Thymus (tissue), 14 donors: ENCODE measurements at places on chromosomes 3 and 15. TPM values are rescaled to one million over a fixed set of nuclear protein-coding genes. Genes with fewer than 3 reads are reported as not detected.

CYP8B1 gene
- total RNA-seq: not detected

GNAT1 gene
- total RNA-seq: 0.05 TPM

RTP3 gene
- total RNA-seq: not detected

- no peak overlapping the region for H3K4me3 ChIP-seq
- no peak overlapping the region for H3K27ac ChIP-seq
- H3K36me3 ChIP-seq: no peaks in the 10 kb centered on the region
- DNase-seq: no peak
- H3K27me3 ChIP-seq: no peaks in the 10 kb centered on the region
Observed at GRCh38 chr3:42735615-42736014, 33.0 kb upstream of the HHATL start.

- no peaks in the 10 kb centered on the region for H3K36me3 ChIP-seq
- no peak overlapping the region for H3K4me3 ChIP-seq
- H3K27ac ChIP-seq: no peak overlapping the region
- no peak for DNase-seq
- H3K4me1 ChIP-seq: no peaks in the 10 kb centered on the region
Observed at GRCh38 chr3:133563186-133563591, 10.3 kb upstream of the CDV3 start.

DNA sequence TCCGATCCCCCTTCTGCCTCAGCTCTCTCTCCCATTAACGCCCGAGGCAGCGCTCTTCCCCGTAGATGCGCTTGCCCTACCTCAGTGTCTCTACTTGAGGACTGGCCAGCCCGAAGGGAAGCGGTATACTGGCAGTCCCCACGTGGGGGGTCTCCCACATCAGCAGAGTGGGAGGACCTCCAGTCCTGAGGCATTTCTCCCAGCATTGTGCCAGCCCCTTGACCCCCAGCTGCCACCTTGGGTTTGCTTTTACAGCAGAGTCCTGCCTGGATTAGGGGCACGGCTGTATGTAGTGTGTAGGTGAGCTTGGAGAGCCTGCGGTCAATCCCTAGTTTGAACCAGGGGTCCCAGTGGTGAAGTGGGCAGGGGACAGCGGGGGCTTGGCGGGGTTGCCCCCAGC, 767 bp downstream of the SEMA3F start:
- H3K27me3 ChIP-seq: peaks cover 25% of the 10 kb centered on the region
- peak overlapping the region; percentile 64 for H3K4me3 ChIP-seq
- peaks cover 57% of the 10 kb centered on the region for H3K4me1 ChIP-seq
- H3K27ac ChIP-seq: no peak overlapping the region
- no peak for DNase-seq

GRCh38 chr15:80679167-80679803, 15.8 kb upstream of the ABHD17C start:
- no peaks in the 10 kb centered on the region for H3K27me3 ChIP-seq
- DNase-seq: no peak
- no peaks in the 10 kb centered on the region for H3K36me3 ChIP-seq
- H3K4me3 ChIP-seq: no peak overlapping the region

DNA sequence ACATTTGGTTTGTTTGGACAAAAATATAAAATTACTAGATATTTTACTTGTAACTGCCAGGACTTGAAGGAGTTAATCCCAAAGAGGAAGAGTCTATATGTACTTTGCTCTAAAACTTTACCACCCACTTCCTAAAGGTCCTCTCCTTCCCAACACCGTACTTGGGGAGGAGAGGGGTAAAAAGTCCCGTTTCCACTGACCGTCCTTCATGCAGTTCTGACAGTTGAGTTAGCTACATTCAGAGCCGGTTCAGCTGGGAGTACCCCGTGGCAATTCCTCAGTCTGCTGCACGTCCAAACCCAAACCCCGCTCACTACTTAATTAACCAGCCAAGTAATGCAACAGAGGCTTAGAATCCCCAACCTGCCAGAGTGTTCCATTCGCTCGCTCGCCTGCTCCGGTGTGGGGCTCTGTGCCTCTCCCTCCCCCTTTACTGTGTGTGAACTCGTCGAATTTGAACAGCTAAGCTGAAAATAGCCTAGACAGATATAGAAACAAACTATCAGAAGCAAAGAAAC, 519.7 kb downstream of the FOXP1 start:
- no peaks in the 10 kb centered on the region for H3K36me3 ChIP-seq
- peak overlapping the region; percentile 60 for H3K4me3 ChIP-seq
- no peak for DNase-seq

DNA sequence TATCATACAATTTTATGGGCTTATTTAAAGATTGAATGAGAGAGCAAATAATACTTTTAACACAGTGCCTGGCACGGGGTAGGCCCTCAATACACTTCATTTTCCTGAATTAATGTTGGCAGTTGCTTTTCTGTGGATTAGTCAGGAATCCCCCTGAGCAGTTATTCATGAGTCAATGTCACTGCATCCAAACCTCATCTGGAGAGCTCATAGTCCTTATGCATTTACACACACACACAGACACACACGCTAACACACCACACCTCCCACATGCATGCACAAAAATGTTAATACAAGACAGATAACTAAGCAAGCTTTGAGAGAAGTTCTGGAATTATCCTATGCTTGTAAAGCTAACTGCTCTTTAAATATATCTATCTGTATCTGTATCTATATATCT, 34.0 kb upstream of the TNFAIP8L3 start:
- no peaks in the 10 kb centered on the region for H3K27me3 ChIP-seq
- DNase-seq: no peak
- H3K4me3 ChIP-seq: no peak overlapping the region
- no peak overlapping the region for H3K27ac ChIP-seq

DNA sequence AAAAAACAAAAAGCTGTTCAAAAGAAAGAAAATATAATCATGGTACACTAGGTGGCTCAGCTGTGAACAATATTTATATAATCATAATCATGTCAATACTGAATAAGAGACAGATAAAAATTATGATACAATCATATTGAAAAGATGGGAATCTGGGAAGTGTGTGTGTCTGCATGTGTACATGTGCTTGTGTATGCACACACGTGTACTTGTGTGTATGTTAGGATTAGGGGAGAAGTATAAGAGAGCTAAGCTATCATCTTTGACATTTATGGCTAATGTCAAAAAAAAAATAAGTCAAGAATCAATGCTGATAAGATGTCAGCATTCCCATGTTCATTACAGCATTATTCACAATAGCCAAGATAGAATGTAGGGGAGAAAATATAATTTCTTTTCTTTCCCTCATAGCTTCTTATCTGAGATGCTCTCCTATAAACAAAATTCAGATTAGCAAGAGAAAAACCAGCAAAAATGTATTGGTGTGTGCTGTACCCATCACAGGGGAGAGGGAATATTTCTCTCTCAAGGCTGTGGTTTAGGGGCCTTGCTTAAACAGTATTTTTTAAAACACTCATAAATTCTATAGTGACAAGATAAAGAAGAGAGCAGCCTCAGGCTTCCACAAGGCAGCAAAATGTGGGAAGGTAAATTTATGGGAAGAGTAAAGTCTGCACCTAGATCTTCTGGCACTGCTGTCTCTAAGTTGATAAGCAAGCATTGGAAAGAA, 63.4 kb upstream of the ITGA11 start:
- no peak overlapping the region for H3K27ac ChIP-seq
- peaks cover 2% of the 10 kb centered on the region for H3K27me3 ChIP-seq
- no peak for DNase-seq

DNA sequence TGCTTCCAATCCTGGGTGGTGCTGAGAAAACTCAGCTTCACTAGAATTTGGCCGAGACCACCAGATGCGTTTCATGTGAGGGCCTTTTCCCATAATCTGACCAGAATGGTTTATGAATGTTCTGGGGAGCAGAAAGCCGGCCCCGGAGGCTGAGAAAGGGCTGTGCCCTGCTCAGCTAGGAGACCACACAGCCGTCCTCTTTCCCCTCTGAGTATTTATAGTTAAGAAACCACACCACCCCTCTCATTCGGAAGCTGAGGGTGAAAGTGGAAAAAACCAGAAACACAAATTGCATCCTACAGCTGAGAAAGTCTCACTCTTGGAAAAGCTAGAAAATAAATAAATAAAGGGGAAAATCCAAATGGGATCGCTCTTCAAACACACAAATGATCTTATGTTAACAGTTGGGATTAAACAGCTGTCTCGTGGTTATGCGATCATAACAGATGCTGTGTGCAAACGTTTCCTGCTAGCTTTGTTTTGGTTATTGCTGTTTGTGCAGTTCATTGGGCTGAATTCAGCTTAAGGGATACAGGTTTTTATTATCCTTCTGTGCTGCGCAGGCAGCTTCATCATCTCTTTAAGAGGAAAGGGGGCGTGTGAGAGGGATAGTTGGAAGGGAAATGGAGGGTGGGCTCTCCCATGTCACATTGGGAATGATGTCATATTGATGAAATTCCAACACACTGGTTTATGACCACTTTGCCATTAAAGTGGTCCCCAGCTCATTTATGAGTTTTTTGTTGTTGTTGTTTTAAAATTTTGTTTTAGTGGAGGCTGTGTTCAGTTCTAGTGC, 1026.2 kb upstream of the NR2F2 start:
- H3K36me3 ChIP-seq: no peaks in the 10 kb centered on the region
- H3K27ac ChIP-seq: peak overlapping the region; percentile 28
- H3K27me3 ChIP-seq: no peaks in the 10 kb centered on the region
- DNase-seq: no peak
- peaks cover 6% of the 10 kb centered on the region for H3K4me1 ChIP-seq
- H3K4me3 ChIP-seq: no peak overlapping the region
